GM12864 (cell line): ENCODE measurements at places on chromosomes 16 and 17.

- no peak for DNase-seq
These were observed 51.0 kb downstream of the VAC14 start for GRCh38 chr16:70749681-70750601.

- DNase-seq = peak; percentile 71
These were observed 4.5 kb upstream of the HSD17B1 start for GRCh38 chr17:42548070-42548837.

- no peak for DNase-seq
These were observed 36.0 kb downstream of the ARHGAP27 start for GRCh38 chr17:45396496-45397205.

GRCh38 chr17:59914274-59914854 lies 21.4 kb downstream of the RPS6KB1 start:
- DNase-seq = no peak

GRCh38 chr16:87765473-87765775 lies 362 bp downstream of the KLHDC4 start:
- DNase-seq = no peak

- no peak for DNase-seq
These were observed 4.5 kb upstream of the EFNB3 start for GRCh38 chr17:7700510-7700909.

DNA sequence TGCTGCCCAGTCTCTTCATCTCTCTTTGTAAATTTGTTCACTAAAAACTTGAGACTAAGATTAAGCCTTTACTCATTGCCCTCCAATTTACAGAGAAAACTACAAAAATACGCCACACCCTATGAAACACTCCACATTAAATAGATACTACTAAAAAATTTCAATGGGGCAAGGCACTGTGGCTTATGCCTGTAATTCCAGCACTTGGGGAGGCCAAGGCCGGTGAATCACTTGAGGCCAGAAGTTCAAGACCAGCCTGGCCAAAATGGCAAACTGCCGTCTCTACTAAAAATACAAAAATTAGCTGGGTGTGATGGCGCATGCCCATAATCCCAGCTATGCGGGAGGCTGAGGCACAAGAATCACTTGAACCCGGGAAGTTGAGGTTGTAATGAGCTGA lies 3.8 kb downstream of the UBE2O start:
- DNase-seq = no peak

- DNase-seq = no peak
These were observed 23.4 kb upstream of the TNRC6C start for GRCh38 chr17:77935121-77935571.

- DNase-seq = no peak
These were observed 26.4 kb downstream of the KIFC3 start for GRCh38 chr16:57775661-57776469.

GRCh38 chr17:36937959-36938565 lies 787 bp downstream of the LHX1 start:
- DNase-seq = no peak

- no peak for DNase-seq
These were observed 2.4 kb downstream of the DOC2B start for GRCh38 chr17:179066-179432.

- DNase-seq = no peak
These were observed 20.7 kb downstream of the ADAP2 start for GRCh38 chr17:30942308-30943079.

DNA sequence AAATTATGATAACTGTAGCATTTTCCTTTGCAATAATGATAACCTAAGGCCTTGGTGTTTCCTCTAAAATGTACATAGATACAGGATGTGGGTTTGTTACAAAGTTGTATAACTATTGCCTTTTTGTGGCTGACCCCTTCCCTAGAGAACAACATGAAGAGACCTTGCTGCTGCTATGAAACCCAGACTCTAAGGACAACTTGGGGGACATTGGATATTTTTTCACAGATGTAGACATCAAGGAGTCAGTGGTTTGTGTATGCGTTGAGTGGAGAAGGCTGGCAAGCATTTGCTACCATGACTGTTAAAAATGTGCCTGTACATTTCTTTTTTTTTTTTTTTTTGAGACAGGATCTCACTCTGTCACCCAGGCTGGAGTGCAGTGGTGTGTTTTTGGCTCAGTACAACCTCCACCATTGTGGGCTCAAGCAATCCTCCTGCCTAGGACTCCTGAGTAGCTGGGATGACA lies 12.3 kb downstream of the HMOX2 start:
- no peak for DNase-seq
